Activated CD8-positive, alpha-beta T cell treated with anti-CD3 and anti-CD28 coated beads, Interleukin-2, amount 10 ng/mL, durations not matched to agents 7 days and 5 days (primary cell): ENCODE measurements at places on chromosomes 1 and 21. TPM values are rescaled to one million over a fixed set of nuclear protein-coding genes. Genes with fewer than 3 reads are reported as not detected.

DNA sequence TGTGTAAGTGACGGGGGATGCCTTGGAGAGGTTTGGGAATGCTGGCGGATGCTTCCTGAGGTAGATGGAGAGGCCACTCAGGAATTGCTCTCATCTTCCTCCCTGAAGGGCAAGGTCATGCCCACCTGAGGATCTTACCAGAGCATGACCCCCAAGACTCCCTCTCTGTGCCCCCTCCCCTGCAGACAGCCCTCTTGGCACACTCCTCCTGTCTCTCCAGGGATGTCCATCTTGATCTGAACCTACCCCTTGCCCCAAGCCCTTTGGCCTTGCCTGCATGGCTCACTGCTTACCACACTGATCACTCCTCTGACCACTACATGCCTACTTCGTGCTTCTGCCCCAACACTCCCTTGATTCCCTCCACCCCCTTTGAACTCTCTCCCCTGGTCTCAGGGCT is 17.9 kb upstream of the MPL start:
- H3K36me3 ChIP-seq = peaks cover 2% of the 10 kb centered on the region
- H3K27ac ChIP-seq = no peak overlapping the region
- no peaks in the 10 kb centered on the region for H3K27me3 ChIP-seq
- peaks cover 3% of the 10 kb centered on the region for H3K4me1 ChIP-seq
- no peak overlapping the region for H3K4me3 ChIP-seq

CACHD1 gene
- total RNA-seq = 0.68 TPM

- no peak for DNase-seq
- no peaks in the 10 kb centered on the region for H3K36me3 ChIP-seq
- no peak overlapping the region for H3K27ac ChIP-seq
- peaks cover 26% of the 10 kb centered on the region for H3K27me3 ChIP-seq
- no peaks in the 10 kb centered on the region for H3K4me1 ChIP-seq
These were observed 225.9 kb upstream of the CSF3R start for GRCh38 chr1:36708587-36708986.

S100A7A gene
- not detected for total RNA-seq

GRCh38 chr1:222224636-222225315 is 323.1 kb downstream of the HHIPL2 start:
- no peaks in the 10 kb centered on the region for H3K27me3 ChIP-seq
- H3K4me3 ChIP-seq = no peak overlapping the region
- no peak for DNase-seq
- H3K27ac ChIP-seq = no peak overlapping the region
- no peaks in the 10 kb centered on the region for H3K4me1 ChIP-seq

SPRR2G gene
- not detected for total RNA-seq

KCNK2 gene
- total RNA-seq = not detected

MYBPH gene
- total RNA-seq = not detected

DIRAS3 gene
- total RNA-seq = not detected
